ENCODE measurements at places on chromosomes 11 and 22.

DNA sequence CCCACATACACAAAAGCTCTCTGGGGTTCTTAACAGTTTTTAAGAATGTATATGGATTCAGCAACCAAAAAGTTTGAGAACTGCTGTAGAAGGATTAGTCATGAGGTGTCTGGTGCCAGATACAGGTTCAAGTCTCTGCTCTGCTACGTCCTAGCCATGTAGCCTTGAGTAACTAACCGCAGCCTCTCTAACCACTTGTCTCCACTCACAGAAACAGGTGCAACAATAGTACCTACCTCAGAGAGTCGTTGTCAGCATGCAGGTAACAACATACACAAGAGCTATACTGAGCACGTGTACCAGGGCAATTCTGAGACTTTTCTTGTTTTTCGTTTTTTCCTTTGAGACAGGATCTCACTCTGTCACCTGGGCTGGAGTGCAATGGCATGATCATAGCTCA lies 26.9 kb downstream of the CBX7 start:
- no peak for DNase-seq

GRCh38 chr11:113447621-113448315 lies 27.4 kb downstream of the DRD2 start:
- DNase-seq = no peak

- no peak for DNase-seq
Observed at GRCh38 chr11:33310720-33311500, 53.7 kb downstream of the HIPK3 start.

DNA sequence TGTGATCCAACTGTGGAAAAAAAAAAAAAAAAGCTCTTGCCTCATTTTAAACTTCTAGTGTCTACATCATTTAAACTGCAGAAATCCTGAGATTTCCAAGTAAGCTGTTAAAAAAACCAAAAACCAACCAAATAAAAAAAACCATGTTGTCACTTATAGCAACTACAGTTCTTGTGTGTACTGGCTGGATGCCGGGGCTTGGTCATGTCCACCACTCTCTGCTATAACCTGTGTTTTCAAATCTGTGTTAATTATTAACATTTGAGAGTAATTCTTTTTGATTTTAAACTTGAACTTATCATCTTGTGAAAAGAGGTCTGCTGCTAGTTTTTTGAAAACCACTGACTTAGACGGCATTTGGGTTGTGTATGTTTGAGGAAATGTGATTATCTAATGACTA lies 32.2 kb upstream of the BID start:
- DNase-seq = no peak

DNA sequence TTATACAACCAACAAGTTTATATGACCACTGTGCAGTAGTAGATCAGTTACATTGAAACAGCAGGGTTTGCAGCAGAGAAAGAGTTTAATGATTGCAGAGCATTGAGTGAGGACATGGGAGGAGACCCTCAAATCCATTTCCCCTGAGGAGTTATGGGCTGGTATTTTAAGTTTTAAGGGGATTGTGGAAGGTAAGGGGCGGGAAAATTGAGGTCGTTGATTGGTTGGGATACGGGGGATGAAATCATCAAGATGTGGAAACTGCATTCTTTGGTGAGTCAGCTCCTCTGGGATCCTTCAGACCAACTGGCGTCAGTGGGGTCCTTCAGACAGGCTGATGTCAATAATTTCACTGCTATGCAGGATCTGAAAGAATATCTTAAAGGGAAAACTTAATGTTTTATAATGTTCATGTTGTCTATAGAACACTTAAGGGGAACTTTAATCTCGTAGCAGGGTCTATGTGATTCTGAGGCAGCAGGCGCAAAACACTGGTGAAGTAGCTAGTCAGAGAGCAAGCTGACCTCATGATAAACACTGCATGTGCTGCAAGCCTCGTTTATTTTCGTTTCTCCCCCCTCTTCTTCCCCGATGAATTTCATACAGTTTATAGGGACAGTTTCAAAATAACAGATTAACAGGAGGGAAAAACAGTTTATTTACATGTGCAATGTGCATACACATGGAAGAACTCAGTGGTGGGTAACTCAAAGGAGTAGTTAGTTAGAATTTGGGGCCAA lies 17.4 kb upstream of the BACE1-AS start:
- no peak for DNase-seq

DNA sequence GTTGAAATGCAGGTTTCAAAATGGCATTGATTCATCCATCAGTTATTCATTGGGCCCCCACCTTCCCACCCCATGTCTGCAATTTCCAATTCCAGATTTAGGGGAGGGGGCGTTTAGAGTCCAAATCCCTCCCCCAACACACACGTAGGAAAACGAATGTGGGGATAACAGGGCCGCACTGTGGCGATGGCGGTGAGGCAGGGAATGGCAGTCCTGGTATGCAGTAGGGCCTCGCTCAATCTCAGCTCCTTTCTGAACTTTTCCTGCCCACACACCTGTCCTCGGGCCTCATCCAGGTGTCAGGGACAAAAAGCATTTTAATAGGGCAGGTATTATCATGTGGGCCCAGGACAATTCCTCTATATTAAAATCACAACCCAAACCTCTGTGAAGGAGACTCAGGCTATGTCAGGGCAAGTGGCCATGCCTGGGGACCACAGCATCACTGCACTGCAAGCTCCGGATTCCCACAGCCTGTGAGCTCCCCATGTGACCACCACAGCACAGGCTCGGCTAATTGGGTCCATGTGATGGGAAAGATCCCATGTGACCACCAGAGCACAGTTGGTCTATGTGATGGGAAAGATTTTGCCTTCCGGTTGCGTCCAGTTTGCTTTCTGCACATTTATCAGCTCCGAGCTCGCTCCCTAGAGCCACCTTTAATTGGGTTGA lies 44.5 kb downstream of the RTL6 start:
- no peak for DNase-seq

DNA sequence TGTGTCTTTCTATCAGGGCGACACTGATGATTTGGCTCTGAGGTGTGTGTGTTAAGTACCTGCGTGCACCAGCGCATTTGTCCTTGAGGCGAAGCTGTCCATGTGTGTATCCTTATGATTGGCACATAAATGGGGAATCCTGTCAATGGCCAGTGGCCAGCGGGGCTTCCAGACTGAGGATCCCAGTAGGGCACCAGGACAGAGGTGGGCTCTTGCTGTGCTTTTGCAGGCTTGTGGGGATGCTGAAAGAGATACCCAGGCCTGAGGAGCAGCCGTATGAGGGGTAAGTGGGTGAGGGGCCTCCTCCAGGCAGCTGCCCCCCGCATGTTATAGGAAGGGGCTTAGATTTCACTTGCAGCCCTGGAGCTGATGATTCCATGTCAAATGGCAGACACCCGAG lies 156.8 kb downstream of the ST3GAL4 start:
- DNase-seq = no peak

- no peak for DNase-seq
Observed at GRCh38 chr11:2511421-2512369, 66.9 kb downstream of the KCNQ1 start.

DNA sequence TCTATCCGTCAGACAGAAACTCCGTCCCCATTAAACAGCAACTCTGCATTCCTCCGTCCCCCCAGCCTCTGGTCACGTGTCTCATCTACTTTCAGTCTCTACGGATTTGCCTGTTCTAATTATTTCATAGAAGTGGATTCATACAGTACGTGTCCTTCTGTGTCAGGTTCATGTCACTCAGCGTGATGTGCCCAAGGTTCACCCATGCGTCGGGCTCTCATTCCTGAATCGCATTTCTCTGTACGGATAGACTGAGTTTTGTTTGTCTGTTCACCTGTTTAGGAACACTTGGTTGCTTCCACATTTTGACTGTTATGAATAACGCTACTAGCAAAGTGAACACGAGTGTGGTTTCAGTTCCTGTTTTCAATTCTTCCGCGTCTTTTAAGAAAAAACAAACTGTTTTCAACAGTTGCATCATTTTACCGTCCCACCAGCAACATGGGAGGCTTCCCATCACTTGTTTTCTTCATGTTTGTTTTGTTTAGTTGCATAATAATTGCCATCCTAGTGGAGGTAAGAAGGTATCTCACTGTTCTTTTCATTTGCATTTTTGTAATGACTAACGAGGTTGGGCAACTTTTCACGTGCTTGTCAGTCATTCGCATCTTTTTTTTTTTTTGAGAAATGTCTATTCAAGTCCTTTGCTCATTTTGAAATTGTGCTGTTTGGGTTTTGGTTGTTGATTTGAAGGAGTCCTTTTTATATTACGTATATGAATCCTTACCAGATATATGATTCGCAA lies 8.9 kb upstream of the NLRP6 start:
- no peak for DNase-seq

DNA sequence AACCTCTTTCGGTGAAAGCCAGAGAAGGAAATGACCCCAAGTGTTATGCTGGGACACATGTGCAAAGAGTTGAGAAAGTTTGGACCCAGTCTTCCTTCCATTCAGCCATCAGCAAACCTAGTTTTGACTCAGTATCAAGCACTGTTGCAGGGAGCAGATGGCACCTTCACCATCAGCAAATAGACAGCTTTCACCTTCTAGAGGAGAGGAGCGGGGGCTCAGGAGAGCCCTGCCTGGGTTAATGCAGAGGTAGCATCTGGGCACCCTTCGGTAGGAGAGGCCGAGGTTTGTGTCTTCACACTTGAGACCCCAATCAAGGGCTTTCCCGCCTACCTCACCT lies 16.2 kb upstream of the MFRP start:
- DNase-seq = no peak

DNA sequence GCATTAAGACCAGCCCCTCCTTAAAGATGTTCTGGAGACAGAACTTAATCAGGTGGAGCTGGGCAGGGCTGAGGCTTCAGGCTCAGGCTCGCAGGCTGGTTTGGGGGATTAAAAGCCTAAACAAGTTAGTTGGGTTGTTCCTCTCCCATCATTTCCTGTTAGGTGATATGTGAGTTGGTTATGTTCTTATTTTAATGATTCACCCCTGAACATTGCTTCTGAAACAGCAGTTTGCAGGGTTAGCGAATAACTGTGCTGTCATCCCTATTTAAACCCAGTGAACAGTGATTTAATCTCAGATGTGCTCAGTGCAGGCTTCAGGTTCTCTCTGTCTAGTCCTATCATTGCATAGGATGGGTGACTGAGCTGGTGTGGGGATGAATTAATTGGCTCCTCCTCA lies 47.4 kb upstream of the BIRC3 start:
- DNase-seq = no peak

DNA sequence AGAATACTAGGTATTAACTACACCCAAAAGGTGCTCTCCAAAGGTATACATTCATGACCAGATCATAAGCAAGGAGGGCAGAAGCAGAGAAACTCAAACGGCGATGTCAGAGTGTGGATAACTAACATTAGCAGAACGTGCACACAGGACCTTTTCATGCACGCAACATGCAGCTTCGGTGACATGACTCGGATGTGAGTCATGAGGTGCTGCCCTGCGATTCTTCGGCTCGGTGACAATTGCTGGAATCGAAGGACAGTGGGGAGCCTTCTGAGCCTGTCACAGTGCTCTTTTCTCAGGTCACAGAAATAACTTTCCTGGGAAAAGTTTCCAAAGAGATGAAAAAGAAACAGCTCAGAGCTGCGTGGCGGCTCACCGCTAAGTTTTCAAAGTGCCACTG lies 418.5 kb upstream of the SYN3 start:
- no peak for DNase-seq

GRCh38 chr11:78428266-78428636 lies 10.6 kb upstream of the GAB2 start:
- DNase-seq = no peak

DNA sequence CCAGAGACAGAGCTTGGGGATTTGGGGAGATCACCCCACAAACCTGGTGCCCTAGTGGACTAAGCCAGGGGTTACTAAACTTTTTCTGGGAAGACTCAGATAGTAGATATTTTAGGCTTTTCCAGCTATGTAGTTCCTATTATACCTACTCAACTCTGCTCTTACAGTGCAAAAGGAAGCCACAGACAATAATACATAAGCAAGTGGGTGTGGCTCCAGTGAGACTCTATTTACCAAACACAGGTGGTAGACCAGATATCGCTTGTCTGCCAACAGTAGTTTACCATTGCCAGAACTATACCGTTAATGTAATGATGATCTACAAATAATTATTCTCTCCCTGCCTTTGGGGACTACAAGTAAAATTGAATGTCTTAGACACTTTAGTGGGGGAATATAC lies 6.9 kb downstream of the LDHC start:
- no peak for DNase-seq

DNA sequence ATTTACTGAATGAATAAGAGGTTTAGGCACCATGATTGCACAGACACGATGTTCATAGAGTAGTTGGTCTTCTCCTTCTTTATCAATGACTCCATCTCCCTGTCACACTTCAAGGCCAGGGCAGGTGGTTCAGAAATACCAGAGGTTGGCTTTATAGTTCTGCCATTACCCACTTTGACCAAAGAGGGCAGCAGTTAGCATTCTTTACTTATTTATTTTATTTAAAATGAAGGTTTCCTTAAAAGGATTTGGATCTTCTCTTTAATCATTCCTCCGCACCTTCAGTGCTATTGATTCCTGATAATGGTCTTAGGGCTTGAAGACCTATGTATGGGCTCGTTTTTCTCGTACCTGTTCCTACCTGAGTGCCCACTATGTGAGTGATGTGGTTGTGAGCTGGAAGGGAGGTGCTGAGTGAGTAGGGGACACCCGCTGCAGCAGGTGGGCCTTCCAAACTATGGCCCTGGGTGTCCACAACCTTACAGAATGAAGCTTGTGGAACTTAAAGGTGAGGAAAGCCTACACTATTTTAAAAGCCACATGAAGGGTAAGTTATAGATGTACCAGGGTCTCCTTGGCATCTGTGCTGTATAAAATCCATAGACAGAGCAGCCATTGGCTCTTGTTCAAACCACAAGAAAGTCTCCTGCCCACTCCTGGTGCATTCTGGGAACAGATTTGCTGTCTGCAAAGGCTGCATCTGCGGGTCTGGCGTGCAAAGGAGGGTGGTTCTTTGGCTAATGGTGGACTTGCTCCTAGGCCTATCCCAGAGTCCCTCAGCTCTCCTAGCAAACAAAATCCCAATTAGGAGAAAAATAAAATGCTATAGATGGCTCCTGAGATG lies 35.0 kb downstream of the TIMP3 start:
- DNase-seq = peak; percentile 16

Data from NCI-H2029 (cell line).